Amygdala (tissue), 56 donors: ENCODE measurements at places on chromosomes 1 and 21.

DNA sequence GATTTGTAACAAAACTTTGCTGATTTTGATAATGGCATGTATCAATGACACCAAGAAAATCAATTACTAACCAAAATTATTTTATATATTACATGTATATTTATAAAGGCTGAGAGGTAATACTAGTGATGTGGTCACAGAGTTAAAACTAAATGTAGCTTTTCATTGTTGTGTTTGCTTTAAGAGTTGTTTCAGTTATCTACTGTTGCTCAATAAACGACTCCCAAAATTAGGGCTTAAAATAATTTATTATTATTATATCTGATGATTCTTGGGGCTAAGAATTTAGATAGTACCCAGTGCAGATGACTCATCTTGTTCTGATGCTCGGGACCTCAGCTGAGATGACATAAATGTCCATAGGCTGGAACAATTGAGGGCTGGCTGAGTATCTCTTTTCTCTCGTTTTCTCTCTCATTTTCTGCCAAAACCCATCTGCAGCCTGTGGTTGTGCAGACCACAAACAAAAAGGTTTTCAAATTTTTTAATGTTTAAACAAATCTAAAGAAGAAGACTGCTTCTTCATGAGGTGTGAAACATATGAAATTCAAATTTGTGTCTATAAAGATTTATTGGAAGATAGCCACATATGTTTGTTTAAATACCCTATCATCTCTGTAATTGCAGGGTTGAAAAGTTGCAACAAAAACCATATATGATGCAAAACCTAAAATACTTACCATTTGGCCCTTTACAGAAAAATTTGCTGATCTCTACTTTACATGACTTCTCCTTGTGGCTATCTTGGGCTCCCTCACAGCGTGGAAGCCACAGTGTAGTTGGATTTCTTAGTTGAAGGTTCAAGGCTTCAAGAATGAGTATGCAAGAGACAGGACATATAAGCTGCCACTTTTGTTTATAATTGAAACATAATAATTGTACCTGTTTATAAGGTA lies 14.8 kb upstream of the PTPRC start:
- no peak for DNase-seq

GRCh38 chr1:199273837-199274379 lies 635.1 kb downstream of the PTPRC start:
- no peak for DNase-seq

DNA sequence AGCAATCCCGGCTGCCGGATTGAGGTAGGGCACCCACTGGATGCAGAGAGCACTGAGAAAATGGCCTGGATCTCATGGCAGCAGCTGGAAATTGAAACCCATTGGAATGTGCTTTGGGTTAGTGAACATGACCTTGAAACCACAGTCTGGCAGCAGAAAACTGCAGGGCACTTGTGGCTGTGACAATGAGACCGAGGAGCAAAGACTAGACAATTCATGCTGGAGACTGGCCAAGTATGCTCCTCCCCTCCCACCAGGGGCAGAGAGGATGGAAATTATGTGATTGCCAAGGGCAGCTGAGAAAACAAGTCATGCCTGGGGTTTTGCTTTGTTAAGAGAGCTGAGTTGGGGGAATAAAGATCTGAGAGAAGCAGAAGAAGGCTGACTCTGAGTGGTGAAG lies 60.7 kb downstream of the ZNF697 start:
- no peak for DNase-seq

DNA sequence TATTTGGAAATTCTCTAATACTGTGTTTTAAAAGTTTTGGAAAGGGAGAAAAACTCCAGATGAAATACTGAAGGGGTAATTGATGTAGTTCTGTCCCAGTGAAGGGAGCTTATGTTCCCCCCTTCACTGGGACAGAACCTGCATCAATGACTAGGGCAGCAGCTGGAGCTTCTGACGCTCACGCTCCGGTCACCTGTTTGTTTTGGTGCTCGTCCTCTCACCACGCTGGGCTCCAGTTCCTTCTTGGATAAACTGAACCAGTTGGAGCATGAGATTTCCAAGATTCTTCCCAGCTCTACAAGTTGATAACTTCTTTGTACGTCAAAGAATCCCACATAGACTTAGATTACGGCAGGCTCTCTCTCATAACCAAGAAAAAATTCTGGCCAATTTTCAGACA lies 51.4 kb upstream of the HNRNPU start:
- DNase-seq = no peak

- no peak for DNase-seq
These were observed 44.8 kb downstream of the SNX7 start for GRCh38 chr1:98706173-98706843.

DNA sequence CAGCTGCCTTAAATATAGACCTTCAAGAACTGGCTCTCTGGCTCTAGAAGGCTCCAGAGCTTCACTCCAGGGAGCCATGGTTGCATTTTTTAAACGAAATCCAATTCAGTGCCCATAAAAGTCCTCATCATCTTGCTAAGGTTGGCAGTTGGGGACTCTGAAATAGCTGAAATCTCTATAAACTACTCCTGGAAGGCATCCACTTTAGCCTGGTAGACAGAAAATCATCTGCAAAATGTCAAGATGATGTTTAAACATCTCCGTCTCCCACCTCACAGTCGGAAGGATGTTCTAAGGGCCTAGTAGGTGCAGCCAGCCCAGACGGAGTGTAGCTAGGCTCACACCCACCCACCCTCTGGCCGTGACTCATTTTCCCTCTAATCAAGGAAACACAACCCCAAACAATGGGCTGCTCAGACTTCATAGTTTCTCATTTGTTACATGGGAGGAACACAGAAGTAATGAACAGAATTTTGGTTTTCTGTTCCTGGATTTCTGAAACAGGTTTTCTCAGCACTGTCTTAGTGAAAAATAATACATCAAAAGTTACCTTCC lies 235.4 kb upstream of the KAZN start:
- DNase-seq = no peak

DNA sequence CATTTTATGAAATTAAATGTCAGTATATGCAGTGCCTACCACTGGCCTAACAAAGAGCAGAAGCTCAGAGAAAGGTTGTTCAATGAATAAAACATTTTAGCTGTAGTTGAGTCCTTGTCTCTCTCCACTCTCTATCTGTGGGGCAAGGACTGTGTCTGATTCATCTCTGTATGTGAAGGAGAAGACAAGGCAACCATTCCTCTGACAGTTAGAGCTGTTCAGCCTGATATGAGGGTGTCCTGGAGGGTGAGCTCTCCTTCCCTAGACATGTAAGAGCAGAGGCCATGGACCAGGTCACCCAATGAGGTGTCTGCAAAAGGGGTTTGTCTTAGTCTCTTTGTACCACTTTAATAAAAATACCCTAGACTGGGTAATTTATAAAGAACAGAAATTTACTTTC lies 4.5 kb upstream of the PDZK1IP1 start:
- DNase-seq = no peak

- no peak for DNase-seq
These were observed 10.1 kb downstream of the KDM1A start for GRCh38 chr1:23029337-23029736.

DNA sequence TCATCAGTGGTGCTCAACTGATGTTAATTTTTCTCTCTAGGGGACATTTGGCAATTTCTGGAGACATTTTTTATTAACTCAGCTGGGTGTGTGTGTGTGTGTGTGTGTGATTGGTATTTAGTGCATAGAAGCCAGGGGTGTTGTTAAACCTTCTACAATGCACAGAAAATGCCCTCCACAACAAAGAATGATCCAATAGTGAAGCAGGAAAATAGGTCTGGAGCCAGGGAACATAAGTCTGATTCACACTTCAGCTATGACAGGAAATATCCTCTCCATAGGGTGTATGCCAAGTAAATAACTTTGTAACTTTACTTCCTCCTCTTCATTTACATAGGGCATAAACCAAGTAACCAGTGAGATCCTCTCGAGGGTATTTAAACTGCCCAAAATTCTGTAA lies 25.1 kb upstream of the TMEM61 start:
- DNase-seq = no peak

DNA sequence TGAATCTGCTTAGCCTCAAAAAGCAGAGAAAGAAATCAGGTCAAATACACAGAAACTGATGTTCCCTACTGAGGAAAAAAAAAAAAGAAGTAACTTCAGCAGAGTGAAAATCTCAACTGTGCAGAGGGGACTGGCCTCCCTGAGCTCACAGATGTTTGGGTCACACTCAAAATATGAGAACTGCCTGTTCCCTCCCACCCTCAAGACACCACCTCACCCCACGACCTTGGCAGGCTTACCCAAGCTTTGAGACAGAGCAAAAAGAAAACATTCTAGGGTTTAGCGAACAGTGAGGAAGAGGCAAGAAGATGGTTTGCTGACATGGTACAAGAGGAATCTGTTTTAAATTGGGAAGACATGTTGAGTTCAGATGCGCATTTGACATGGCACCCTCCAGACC lies 48.8 kb downstream of the NID1 start:
- DNase-seq = no peak

- DNase-seq = peak; percentile 59
These were observed 12.8 kb downstream of the PPFIA4 start for GRCh38 chr1:203038891-203039608.

GRCh38 chr1:78003070-78003746 lies 1.5 kb upstream of the DNAJB4 start:
- no peak for DNase-seq

GRCh38 chr1:115266729-115267421 lies 71.2 kb downstream of the NGF start:
- DNase-seq = no peak

- DNase-seq = no peak
These were observed 7.5 kb downstream of the PCP4 start for GRCh38 chr21:39874759-39875158.

- no peak for DNase-seq
These were observed 17.2 kb downstream of the CFH start for GRCh38 chr1:196669051-196669450.

DNA sequence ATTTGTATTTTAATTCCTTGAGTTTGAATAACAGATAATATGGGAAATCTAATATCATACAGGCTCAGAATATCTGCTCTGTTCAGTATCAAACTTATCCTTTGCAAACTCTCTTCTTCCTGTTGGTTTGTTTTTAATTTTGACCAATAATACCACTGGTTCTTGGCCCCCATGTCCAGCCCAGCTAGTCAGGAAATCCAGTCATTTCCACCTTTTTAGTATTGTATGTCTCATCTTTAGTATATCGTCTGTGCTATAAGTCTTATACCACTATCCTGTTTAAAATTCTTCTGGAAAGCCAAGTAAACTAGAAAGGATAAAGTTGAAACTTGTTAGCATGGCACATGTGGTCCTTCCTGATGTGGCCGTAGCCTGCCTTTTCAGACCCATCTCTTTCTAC lies 10.7 kb downstream of the SCCPDH start:
- no peak for DNase-seq

GRCh38 chr1:168825820-168826219 lies 96.8 kb upstream of the DPT start:
- no peak for DNase-seq
